ENCODE measurements at places on chromosomes 16 and 17.

- DNase-seq, result peak; percentile 79
Measured at GRCh38 chr17:17300624-17301568, 2.3 kb upstream of the NT5M start.

GRCh38 chr16:1262846-1263221 lies 7.0 kb downstream of the TPSD1 start:
- DNase-seq, result no peak

DNA sequence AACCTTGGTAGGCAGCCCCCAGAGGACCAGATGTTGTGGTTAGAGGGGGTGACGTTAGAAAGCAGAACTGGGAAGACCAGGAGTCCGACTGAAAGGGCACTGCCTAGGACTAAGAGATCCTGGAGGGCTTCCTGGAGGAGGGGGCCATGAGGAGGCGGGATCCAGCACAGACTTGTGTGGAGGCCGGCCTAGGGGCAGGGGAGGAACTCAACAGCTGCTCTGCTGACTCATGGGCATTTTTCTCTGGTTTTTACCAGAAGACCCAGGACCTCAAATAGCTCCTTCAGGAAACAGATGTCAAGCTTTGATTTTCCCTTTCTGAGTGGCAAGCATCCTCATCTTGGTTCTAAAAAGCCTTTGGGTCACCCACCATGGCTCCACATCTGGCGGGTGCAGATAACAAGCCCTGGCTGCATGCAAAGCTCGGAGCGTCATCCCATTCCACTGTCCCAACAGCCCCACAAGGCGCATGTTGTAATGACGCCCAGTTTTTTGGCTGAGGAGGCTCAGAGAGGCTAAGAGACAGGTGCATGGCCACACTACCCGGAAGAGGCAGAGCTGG lies 29.0 kb downstream of the IL21R start:
- DNase-seq, result peak; percentile 80

- DNase-seq, result no peak
Measured at GRCh38 chr17:68260051-68260762, 12.4 kb downstream of the AMZ2 start.

- DNase-seq, result peak; percentile 73
Measured at GRCh38 chr16:75116081-75116910, at the start of gene LDHD. TSS of gene LDHD (minus strand) at chr16:75116780. CDS start at chr16:75116720, 60 bp downstream.

- DNase-seq, result peak; percentile 71
Measured at GRCh38 chr17:50269477-50270434, 4.5 kb upstream of the TMEM92 start.

DNA sequence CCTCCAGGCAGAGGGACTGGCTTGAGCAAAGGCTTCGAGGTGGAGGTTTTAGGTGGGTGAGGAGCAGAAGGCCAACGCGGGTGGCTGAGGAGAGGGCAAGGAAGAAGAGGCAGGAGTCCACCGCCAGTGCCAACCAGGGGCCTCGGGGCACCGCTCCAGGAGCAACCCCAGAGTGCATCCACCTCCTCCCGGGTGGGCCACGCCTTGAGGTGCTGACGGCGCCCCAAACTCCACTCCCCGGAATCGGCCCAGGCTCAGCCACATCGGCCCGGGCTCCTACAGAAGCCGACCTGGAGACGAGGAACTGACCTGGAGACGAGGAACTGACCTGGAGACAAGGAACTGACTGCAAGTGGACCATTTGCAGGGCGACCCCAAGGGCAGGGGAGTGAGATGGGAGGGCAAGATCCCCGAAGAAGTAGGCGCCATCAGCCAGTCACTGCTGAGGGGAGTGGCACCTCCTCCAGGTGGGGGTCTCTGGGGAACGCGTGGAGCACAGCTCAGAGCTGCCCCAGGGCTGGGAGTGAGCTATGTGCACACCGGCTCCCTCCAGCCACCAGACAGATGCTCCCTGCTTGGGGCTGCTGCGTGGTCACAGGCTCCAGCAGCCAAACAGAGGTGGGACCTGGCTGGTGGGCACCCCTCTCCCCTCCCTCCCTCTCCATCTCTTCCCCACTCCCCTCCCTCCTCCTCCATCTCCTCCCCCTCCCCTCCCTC lies 29.2 kb upstream of the CBFA2T3 start:
- no peak for DNase-seq

DNA sequence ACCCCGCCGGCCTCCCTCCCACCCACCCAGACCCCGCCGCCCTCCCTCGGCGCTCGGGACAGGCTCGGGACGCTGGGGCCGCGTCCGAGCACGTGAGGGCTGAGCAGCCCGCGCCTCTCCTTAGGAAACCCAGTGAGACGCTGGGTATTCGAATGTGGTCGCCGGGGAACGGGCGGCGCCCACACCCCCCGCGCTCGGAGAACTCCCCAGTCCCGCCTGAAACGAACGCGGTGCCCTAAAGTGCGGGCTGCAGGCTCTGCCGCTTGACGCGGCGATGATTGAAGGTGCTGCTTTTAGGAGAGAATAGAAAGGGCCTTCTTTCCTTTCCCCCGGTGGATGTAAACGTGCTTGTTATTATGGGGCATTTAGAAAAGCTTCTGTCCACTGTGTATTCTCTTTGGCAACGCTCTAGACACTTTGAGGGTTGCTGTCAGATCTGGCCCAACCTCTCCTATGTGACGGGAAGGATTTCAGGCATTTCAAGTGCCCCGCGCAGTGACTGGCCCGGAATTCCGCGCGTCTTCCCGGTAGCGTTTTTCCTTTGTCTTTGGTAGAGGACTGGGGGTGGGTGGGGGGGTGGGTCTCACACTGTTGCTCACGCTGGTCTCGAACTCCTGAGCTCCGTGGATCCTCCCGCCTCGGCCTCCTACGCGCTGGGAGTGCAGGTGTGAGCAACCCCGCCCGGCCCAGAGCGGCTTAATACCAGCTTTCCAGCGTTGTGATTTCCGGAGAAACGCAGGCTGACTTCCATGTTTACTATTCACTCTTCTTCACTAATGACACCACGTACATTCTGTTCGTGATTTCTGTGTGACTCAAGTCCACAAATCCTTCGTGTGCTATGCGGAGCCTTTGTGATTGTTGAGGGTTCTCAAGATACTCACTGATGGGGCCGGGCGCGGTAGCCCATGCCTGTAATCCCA lies 21.8 kb upstream of the FOXK2 start:
- DNase-seq, result peak; percentile 47

GRCh38 chr16:51035110-51035498 lies 116.0 kb downstream of the SALL1 start:
- peak; percentile 52 for DNase-seq
